ENCODE measurements at places on chromosomes 5 and 9.

DNA sequence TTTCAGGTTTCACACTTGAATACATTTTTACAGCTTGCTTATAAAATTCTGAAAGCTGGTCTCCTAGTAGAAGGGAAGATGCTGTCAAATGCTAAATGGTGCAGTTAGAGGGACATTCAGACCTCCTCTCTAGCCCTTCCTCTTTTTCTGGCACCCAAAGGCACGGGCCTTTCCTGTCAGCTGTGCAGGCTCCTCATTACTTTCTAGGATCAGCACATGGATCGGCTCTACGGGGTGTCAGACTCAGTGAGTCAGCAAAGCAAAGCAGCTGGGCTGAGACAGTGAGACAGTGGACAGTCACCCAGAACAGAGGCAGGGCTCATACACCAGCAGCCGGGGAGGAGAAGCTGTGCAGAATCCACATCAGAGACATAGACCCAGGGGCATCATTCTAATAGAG, 80.0 kb upstream of the TNC start:
- peak; percentile 86 for DNase-seq

DNA sequence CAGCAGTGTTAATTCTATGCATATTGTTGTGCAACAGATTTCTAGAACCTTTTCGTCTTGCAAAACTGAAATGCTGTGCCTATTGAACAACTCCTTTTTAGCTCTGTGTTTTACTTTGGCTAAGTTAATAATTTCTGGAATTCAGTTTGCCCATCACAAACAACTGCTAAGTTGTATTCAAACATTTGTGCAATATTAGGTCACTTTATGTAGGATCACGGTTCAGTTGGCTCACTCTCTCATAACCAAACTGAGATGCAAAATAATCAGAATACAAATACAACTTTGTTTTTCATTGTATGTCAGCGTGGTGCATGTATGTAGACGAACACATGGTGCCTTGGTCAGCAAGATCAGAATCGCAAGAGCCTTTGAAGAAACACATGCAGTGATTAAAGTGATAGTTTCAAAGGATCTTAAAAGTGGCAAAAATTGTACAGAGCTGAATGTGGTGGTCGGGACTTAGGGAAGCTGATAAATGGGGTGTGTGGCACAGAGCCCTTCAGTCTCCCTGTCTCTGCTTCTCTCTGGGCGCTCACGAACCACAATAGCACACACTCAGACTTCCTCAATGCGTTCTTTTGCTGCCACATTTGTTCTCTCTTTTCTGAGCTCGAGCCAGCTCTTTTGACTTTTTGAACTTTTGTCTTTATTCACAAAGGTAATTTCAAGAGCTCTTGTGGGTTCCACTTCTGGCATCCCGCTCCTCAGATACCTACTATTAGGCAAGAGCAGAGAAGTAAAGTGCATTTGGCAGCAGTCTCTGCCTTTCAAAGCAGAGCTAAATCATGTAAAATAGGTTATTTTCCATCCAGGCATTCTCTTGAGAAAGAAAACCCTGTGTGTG, 112.4 kb upstream of the CTSL start:
- DNase-seq = no peak

DNA sequence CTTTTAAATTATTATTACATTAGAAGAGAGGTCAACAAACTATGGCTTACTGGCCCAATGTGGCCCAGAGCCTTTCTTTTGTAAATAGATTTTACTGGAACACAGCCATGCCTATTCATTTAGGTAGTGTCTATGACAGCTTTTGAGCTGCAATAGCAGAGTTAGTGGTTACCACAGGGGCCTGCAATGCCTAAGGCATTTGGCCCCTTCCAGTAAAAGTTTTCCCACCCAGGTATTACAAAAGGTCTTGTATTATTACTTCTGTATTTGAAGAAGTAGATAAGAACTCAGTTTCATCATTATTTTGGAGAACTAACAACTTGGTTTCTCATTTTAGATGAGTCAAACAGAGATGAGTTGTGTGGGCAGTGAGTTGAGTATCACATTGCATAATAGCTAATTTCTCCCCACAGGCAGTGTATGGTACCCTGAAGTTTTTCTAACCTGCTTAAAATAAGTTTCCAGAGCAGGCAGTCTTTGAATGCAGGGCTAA, 9.5 kb downstream of the MTRR start:
- no peak for DNase-seq

DNA sequence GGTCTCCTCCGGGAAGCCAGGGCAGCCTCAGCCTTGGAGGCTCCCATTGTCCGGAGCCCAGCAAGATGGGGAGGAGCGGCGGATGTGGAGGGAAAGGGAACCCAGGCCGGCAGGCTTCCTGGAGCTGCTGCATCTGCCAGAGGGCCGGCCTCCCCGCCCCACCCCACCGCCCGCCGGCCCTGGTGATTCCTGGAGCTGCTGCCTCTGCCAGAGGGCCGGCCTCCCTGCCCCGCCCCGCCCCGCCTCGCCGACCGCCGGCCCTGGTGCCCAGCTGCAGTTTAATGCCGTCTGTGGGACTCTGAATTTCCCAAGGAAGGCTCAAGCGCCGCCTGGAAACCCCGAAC, 31.6 kb downstream of the EXD3 start:
- no peak for DNase-seq

- no peak for DNase-seq
Measured at GRCh38 chr9:133967024-133967741, 24.9 kb downstream of the VAV2 start.

GRCh38 chr5:58484505-58484904, 6.7 kb upstream of the GAPT start:
- DNase-seq = no peak

DNA sequence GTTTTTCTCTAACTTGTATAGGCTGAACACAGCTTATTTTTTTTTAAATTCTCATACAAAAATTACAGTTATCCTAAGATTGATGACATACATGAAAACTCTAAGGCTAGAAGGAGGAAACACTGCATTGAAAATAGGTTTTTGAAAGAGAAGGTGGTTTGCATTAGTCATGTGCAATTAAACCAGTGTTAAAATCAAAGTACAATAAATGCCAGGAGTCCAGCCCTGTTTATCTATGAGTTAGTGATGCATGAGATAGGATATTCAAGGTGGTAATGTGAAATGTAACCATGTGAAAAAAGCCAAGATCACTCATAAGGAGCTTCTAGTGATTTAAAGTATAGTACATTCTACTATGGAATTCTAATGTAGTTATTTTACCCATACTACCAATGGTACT, 444.9 kb upstream of the CYLC2 start:
- DNase-seq = no peak

DNA sequence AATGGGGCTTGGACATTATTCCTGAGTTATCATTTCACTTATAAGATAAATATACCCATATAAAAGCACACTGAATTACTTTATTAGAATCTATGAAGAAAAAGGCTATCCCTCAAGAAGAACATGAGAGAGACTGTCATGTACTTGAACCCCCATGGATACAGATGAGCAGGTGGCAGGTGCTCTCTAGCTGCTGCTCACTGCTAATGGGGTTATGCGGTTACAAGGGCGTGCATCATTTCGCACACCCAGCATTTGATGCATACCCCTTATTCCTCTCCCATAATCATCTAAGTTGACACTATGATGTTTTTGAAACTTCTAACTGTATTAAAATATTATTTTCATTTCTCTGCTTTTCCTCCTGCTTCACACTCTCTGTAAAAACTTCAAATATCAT, 16.4 kb downstream of the ITK start:
- no peak for DNase-seq

GRCh38 chr9:106532306-106533015, 330.5 kb upstream of the ZNF462 start:
- DNase-seq = no peak

GRCh38 chr5:1007221-1007680, 1.4 kb upstream of the NKD2 start:
- no peak for DNase-seq

DNA sequence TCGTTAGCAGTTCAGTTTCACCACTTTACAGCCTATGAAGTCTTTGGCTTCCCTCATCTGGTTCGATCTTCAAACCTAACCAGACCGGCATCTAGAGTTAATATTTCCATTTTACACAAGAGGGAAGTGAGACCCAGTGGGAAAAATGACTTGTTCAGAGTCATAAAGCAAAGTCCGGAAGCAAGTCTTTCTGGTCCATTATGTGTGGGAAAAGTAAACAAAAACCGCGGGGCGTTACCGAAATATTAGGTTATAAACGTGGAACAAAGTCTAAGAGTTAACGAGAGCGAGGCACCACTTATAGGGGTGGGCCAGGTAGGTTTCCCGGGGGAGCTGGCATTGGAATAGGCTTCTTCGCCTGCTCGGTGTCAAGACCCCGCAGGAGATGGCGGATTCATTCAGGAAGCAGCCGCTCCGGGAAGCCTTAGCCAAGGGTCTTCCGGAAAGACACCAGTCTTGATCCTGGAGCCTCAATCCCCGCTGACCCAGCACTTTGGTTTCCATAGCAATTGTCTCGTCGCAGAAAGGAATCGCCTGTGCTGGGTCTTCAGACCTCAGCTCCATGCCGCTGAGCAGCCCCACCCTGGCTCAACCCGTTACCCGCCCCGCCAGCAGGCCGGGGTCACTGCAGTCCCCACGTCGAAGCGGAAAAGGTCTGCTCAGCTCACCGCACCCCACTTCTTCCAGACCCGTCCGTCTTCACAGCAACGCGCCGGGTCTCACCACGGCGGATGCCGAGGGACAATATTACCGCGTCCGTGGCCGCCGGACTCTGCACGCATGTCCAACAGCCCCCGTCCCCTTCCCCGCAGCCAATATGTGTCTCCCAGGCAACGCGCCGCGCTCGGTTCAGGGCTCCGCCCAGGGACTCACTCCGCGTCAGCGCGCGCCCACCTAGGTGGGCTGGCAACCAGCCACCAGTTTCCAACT, at the start of gene C5orf52:
TSS of gene C5orf52 (plus strand) at position 872 of the 930 bp plus-strand sequence. CDS start 82 bp downstream, outside the sequence.
- peak; percentile 70 for DNase-seq

GRCh38 chr9:4193391-4193790, 106.5 kb downstream of the GLIS3 start:
- DNase-seq = no peak

- no peak for DNase-seq
Measured at GRCh38 chr9:117169089-117169621, 245.7 kb downstream of the ASTN2 start.

- DNase-seq = no peak
Measured at GRCh38 chr9:14366076-14366475, 52.1 kb upstream of the NFIB start.

DNA sequence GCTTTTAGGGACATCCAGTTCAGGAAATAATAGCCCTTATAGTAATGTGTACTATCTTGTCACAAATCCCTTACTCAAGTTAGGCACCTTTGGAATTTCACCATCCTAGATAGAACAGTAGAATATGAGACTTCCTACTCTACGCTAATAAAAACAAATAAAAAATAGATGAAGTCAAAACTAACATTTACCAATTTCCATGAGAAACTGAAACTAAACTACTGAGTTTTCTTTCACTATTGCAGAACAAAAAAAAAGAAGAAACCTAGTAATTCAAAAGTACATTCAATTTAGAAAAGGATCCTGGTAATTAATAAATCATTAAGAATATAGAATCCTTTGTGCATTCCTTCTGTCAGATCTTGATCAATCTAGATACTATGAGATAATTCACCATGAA, 14.0 kb downstream of the STARD4 start:
- no peak for DNase-seq

- no peak for DNase-seq
Measured at GRCh38 chr5:10351919-10352318, 1.6 kb upstream of the MARCHF6 start.

- DNase-seq = no peak
Measured at GRCh38 chr5:160089531-160089930, 29.7 kb downstream of the PWWP2A start.

DNA sequence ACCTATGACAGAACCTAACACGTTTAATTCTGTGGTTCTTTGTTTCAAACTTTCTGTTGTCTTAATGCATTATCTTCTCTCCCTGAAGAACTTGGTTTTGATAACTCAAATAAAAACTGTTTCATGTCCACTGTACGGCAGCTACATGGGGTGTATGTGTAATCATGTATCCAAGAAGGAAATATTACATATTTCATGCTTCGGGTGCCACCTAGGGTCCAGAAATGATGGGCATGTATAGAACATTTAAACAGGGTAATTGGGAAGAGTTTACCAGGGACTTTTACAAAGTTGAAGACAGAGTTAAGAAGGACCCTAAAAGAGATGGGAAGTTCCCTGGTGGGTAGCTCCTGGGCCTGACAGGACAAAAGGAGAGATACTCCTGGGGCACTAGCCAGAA, 291.3 kb downstream of the FBXL7 start:
- DNase-seq = no peak

GRCh38 chr5:156380848-156381247, 53.9 kb downstream of the SGCD start:
- DNase-seq = no peak

GRCh38 chr9:37943345-37944265, 39.7 kb upstream of the SLC25A51 start:
- peak; percentile 65 for DNase-seq

- DNase-seq = no peak
Measured at GRCh38 chr9:93942161-93942560, 13.0 kb downstream of the BARX1 start.

- DNase-seq = no peak
Measured at GRCh38 chr9:107046692-107047091, 183.7 kb downstream of the ZNF462 start.

DNA sequence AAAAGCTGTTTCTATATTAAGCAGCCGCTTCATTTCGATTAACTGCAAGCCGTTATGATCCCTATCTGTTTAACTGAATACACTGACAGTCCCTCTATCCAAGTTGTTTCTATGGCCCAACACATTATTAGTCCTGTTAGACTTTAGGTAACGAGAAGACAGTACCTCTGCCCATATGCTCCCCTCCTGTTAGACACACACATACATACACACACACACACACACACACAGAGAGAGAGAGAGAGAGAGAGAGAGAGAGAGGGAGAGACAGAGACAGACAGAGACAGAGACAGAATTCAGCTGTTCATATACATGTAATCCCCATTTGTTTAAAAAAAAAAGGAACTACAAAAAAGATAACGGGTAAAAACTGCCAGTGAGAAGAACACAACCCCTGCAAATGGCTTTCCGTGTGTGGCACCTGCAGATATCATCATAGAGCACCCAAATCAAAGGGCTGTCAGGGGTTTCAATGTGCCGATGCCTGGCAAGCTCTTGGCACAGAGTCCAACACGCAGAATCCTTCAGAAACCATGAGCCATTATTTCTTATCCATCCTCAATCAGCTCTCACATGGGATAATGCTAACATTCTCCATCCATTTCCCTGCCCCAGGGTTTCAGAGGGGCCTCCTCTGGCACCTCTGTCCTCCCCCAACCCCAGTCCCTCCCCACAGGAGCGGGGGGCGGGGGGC, 144.0 kb downstream of the MYO10 start:
- no peak for DNase-seq

- no peak for DNase-seq
Measured at GRCh38 chr5:169768416-169768815, 131.3 kb downstream of the DOCK2 start.

GRCh38 chr5:119078861-119079260, 8.0 kb downstream of the DMXL1 start:
- DNase-seq = no peak

GRCh38 chr5:179495906-179496455, 54.4 kb upstream of the RUFY1 start:
- no peak for DNase-seq

DNA sequence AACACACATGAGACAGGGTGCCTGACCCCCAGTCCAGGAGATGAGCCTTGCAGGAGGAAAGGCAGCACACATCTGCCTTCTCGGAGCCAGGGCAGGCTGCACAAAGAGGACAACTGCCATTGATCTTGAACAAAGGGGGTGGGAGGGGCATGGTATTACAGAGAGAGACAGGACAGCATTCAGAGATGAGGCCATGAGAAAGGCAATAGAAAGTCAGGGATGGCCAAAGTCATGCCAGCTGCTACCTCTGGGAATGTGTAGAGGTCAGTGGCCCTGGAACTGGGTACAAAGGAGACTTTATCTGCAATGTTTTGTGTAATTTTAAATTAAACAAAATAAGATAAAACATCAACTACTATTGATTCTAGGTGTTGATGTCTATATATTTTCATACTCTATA, 43.2 kb downstream of the WDR36 start:
- DNase-seq = no peak
